Stimulated activated CD8-positive, alpha-beta memory T cell treated with anti-CD3 and anti-CD28 coated beads, Interleukin-15, amount 100 ng/mL, for 1 hour (primary cell): ENCODE measurements at places on chromosomes 1 and 21.

DNA sequence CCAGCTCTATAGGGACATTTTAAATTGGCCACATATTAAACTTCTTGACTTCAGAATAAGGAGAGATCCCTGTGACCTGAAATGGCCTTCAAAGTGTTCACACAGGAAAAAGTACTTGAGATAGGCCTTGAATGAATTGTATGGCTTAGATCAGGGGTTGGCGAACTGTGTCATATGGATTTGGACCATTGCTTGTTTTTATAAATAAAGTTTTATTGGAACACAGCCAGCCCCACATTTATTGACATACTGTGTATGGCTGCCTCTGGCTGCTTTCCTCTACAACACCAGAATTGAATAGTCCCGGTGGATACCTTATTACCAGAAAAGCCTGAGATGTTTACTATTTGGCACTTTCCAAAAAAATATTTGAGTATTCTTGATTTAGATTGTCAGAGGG is 4.0 kb downstream of the BROX start:
- no peak for DNase-seq

DNA sequence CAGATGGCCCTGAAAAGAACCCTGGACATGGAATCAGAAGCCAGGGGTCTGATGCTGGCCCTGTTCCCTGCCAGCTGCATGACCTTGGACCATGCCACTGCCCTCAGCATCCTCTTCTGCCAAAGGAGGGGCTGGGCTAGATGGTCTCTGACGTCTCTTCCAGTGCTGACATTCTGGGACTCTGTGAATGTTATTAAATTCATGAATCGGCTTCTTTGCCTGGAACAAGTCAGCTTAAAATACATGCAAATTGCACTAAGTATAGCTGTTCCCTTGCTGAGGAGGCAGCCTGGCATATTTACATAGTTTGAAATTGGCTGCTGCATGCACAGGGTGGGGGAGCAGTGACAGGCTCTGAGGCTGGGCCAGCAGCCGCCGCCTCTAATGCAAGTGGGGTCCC is 23.8 kb downstream of the KCNA2 start:
- no peak for DNase-seq

DNA sequence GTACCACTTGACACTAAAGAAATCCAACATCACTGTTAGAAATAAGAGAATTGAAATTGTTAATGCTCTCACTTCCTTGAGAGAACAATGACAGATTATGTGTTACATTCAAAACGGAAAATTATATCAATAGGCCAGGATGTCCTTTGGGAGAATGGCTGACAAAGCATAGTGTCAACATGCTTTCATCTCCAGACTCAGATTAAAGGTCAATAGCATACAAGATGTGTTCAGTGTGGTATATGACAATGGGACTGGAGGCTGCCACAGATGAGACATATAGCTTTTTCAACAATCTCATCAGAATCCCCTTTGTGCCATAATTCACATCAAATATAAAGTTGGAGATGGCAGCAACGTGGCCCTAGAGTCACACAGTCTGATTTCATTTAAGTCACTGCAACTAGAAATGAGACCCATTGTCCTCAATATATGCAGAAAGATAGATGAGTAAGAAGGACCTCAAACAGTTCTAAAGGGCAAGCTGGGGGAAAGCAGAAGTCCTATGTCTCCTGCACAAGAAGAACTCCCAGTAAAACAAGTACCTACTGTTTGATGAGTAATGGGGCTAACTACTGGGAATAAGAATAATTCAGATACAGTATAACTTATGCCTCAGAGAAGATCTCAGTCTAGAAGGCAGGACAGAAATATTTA is 327.9 kb downstream of the TTLL7 start:
- DNase-seq = no peak

DNA sequence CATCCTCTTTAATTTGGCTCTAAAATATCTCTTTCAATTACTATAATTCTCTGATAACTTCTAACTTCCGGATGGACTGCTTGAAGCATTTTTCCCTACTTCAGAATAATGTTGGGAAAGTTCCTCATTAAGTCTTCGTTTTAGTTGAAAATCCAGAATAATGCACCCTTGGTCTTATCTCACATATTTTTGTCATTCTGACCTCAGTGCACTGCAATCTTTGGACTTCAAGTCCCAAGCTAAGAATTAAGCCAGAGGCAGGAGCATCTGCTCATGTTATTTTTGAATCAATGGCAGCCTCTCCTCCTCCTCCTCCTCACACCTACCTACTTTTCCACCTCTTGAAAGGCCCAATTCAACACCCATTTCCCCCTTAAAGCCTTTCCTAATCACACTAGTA is 169.8 kb downstream of the CYYR1 start:
- DNase-seq = no peak

DNA sequence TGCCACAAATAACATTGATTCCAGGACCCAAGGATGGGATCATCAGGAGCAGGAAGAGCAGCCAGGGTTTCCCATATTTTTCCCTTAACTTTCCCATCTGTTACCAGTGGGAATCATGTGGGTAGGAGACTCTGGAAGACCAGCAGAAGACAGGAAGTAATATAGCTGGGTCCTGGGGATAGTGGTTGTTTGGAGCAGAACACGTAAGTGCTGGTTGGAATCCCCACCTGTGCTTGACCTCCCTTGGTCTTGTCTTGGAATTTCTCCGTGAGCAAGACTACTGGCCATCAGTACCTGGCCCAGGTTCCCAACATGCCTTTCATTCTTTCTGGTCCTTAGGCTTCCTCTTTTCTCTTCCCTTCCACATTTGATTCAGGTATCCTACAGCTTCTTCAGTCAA is 20.9 kb upstream of the SLC27A3 start:
- DNase-seq = no peak

GRCh38 chr1:33280091-33280661 is 23.9 kb downstream of the ZNF362 start:
- DNase-seq = no peak

GRCh38 chr1:184461321-184461720 is 74.5 kb downstream of the C1orf21 start:
- DNase-seq = no peak

DNA sequence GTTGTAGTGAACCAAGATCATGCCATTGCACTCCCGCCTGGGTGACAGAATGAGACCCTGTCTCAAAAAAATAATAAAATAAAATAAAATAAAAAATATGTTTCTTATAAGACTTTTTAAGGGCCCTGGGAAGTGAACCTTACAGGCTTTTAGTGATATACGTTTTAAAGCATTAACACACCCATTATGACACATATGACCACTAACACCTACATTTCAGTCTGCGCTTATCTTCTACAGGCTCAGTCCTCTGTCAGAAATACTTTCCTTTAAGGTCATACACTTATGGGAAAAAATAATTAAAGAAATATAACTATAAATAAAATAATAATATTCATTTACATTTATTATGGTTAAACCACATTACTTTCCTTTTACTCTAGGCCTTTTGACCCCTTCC is 21.9 kb downstream of the ADSS2 start:
- DNase-seq = no peak

GRCh38 chr1:66211521-66211920 is 322.4 kb upstream of the SGIP1 start:
- DNase-seq = no peak

GRCh38 chr1:51968632-51969031 is 21.9 kb downstream of the RAB3B start:
- no peak for DNase-seq

DNA sequence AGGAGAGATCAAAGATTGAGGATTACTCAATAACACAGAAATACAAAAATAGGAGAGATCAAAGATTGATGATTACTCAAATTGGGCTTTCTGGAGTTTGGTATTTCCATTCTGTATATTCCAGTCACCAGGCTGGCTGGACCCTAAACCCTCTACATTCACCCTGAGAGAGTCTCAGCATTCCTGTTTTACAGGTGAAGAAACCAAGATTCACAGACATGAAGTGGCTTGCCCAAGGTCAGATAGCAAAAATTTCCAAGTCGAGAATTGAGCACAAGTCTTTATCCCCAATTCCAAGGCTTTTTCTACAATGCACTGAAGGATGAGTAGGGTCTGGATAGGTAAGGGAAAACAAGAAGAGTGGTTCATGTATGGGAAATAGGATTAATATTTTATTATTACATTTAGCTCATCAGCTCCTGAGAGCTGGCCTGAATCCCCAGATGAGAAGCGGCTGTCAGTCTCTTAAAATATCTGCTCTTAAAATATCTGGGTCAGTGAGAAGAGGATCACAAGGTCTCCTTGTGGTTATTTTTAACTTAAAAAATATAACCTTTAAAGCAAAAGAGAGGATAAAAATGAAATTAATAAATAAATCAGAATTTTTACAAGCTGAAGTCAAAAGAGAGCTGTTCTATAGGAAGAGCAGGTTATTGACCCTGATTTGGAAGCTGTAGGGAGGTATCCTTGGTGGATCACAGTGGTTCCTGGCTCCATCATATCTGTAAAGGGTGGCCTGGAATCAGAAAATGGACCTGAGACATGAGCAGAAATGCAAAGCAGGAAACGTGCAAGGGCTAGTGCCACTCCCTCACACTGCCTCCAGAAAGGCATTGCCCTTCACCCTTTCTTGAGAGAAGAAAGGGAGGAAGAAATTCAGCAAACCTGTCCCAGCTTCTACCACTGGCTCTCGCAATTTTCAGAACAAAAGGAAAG is 29.1 kb upstream of the SEC16B start:
- DNase-seq = no peak

GRCh38 chr1:54588377-54588776 is 34.9 kb downstream of the FAM151A start:
- DNase-seq = no peak

GRCh38 chr1:178224358-178224757 is 130.5 kb downstream of the RASAL2 start:
- no peak for DNase-seq

DNA sequence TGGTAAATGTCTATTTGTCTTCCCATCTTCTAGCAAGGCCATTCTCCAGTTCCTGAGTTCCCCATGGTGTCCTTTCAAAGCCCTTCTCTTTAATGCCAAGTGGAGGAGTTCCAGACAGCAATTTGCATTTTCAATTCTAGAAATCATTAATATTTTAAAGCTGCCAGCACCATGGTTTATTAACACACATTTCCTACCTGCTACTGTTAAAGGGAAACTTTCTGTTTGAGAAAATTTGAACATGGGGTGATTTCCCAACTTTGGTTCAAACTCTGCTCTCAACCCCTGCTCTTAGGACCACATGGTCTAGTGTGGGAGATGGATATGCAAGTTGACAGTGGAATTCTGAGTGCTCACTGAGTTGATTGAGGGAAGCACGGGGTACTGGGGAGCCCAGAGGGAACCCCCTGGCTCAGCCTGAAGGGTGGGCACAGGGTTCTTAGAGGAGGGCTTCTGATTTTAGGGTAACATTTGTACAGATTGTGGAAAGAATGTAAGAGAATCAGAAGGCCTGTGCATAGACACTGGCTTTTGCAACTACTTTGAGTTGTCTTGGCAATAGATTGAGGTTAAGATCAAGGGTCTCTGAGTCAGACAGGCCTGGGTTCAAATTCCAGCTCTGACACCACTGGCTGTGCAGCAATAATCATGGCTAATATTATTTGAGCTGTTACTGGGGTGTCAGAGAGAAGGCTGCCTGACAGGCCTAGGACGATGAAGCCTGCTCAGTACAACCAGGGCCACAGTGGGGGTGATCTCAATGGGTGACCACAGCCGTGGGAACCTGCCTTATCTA is 97.8 kb downstream of the BEND5 start:
- DNase-seq = no peak

DNA sequence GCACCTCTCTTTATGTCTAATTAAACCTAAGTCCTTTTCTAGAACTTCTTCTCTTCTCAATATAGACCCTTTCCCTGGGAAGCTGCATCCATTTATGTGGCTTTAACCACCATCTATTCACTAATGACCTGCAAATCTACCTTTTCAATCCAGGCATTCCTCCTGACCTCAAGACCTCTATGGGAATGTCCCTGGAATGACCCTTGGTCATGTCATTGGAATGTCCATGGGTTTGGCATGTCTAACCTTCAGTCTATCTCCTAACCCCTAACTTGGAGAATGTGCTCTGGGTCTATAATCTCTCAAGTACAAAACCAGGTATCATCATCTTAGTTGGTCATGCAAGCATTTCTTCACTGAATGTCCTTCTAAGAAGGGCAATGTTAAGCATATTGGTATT is 196.1 kb downstream of the KCNH1 start:
- no peak for DNase-seq

DNA sequence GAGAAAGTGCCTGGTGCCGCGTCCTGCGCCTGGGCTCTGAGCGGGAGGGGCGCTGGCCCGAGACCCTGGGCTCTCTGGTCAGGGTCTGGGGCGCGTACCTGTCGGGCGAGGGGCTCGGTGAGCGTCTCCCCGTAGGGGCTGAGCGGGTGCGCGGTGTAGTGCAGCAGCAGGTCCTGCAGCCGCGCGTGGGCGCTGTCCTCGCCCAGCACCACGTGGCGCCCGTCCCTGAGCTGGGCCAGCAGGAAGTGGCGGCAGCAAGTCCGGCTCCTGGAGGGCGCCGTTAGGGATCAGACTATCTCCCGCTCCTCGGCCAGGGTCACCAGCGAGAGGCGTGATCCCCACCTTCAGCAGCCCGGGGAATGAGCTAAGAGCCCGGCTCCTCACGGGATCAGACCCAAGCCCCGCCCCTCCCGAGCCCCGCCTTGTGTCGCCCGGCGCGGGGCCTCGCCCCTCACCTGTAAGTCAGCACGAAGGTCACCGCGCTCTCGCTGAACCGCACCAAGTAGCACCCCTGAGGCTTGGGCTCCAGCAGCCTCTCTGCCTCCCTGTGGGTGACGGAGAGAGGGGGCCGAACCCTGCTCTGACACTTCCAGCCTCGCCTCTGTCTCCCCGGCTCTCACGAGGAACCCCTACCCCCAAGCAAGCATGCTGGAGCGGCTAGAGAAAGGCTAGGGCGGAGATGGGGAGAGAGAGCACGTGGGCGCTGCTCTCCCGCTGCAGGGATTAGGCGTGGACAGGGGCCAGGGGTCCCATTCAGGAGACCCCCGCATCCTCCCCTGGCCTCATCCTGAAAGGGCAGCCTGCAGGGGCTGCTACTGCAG is 2.7 kb downstream of the SH2D2A start:
- DNase-seq = peak; percentile 42

DNA sequence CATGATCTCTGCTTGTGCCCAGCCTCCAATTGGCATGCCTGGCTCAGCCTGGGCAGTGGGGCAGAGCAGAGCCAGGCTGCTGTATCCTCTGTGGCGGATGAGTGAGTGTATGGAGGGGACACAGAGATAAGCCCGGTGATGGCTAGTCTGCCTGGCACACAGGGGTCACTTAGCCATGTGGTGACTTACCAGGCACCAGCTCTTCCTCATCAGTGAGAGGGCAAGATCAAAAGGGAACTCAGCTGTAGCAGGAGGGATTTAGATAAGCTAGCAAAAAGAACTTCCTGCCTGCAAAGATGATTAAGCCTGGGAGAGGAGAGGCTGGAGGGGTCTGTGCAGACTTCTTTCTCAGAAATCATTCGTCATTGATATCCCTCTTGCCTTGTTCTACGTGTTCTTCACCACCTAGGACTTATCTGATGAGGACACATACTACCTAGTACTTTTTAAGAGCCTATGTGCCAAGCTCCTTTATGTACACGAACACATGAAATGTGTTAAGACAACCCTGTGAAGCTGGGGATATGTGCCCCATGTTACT is 7.9 kb downstream of the KIF21B start:
- DNase-seq = no peak
